Chondrocyte (in vitro differentiated cells): ENCODE measurements at places on chromosomes 11 and 22.
A peak's percentile ranks its signal among the peaks of the same experiment; 100 is the strongest.

DNA sequence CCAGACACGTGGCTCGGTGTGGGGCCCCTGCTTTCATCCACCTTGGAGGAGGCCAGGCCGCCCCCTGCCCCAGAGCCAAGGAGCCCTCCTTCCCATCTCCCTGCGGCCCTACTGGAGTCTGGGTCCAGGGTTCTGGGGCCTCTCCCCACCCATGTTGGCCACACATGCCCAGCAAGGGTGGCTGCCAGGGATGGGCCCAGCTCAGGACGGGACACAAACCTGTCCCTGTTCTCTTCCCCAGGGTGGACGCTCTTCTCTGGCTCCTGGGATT is 4.6 kb downstream of the PANX2 start:
- H3K4me1 ChIP-seq: peaks cover 3% of the 10 kb centered on the region
- H3K27ac ChIP-seq: no peak overlapping the region
- H3K36me3 ChIP-seq: peaks cover 2% of the 10 kb centered on the region
- DNase-seq: no peak
- no peak overlapping the region for H3K4me3 ChIP-seq

- no peaks in the 10 kb centered on the region for H3K27me3 ChIP-seq
- no peak overlapping the region for H3K27ac ChIP-seq
- no peaks in the 10 kb centered on the region for H3K36me3 ChIP-seq
- H3K4me1 ChIP-seq: peaks cover 8% of the 10 kb centered on the region
- DNase-seq: no peak
- H3K4me3 ChIP-seq: no peak overlapping the region
Measured at GRCh38 chr11:23924226-23924625, 572.6 kb upstream of the LUZP2 start.

DNA sequence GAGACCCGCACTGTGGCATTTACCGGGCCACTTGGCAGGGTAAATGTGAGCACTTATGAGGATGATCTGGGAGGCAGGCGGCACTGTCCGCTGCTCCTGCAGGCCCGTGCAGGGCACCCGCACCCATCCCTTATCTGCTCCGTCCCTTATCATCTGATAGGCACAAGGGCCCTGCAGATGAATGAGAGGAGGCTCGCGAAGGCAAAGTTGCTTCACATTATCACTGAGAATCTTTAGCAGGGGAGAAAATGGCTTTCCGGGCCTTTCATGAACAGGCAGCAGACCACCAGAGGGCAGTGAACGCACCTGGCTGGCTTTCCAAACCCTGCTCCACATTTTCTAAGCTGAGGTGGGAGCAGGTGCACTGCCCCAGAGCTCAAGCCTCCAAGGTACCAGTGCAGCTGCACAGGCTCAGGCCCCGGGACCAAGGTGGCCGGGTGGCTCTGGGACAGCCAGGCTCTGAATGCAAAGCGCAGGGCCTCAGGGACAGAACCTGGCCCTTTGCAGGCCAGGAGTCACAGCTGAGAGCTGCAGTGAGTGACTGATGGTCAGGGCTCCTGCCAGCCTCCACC is 165.6 kb downstream of the SHANK2 start:
- H3K4me1 ChIP-seq: no peaks in the 10 kb centered on the region
- DNase-seq: peak; percentile 40
- H3K4me3 ChIP-seq: no peak overlapping the region
- H3K27me3 ChIP-seq: peaks cover 14% of the 10 kb centered on the region
- H3K36me3 ChIP-seq: no peaks in the 10 kb centered on the region
- no peak overlapping the region for H3K27ac ChIP-seq

DNA sequence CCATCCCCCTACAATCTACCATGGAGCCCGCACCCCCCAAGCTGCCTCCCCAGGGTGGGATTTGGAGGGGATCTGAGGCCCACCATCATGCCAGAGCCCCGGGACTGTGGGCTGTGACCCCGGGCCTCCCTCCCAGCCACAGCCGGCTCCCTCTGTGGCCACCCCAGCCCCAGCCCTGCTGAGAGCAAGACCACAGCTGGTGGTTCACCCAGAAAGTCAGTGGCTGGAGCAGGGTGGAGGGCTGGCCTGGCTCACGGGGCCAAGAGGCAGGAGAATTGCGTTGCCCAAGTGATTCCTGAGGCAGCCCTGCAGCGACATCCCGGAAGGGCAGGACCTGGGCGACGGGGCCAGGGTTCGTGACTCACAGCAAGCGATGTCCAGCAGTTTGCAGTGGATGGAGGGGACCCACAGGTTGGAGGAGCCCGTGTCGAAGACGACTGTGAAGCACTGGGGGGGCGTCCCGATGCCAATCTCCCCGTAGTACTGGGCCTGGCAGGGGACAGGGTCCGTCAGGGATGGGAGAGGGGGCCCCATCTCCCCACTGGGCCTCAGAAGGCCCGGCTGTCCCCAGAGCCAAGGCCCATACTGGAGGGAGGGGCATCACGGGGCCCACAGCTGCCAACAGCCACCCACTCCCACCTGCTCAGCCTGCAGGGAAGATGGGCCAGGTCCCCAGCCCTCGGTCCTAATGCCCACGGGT is 4.4 kb downstream of the CTSD start:
- peak overlapping the region; percentile 8 for H3K27ac ChIP-seq
- H3K36me3 ChIP-seq: peaks cover 14% of the 10 kb centered on the region
- peaks cover 78% of the 10 kb centered on the region for H3K4me1 ChIP-seq
